ENCODE measurements at places on chromosomes 16 and 17.

DNA sequence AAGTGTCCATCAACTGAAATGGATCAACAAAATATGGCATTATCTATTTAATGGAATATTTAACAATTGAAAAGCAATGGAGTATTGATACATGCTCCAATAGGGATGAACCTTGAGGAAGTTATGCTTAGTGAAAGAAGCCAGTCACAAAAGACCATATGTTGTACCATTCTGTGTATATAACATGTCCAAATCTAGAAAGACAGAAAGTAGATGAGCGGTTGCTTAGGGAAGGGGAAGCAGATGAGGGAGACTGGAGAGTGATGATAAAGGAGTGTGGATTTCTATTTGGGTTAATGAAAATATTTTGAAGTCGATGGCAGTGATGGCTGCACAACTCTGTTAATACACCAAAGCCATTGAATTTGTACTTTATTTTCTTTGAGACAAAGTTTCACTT lies 8.5 kb upstream of the ERN1 start:
- DNase-seq, result no peak

GRCh38 chr16:49665482-49666230 lies 190.3 kb downstream of the ZNF423 start:
- DNase-seq, result no peak

- DNase-seq, result no peak
Measured at GRCh38 chr17:32852811-32853210, 24.1 kb downstream of the MYO1D start.

DNA sequence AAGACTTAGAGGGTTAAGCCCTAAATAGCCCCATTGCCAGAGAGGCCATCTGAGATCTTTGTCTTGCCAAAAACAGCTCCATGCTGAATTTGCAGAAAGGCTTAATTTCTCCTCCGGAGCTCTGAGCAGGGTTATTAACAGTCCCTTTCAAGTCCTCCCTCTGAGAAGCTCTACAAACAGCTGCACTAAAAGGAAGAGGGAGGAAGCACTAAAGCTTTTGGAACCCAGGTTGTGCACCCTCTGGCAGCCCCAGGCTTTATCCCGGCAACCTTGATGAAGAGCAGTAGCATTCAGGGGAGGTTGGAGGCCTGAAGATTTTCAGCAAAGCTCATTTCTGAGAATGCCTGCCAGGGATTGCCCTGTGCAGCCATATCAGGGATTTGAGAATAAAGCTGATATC lies 554.7 kb downstream of the RBFOX1 start:
- DNase-seq, result no peak

DNA sequence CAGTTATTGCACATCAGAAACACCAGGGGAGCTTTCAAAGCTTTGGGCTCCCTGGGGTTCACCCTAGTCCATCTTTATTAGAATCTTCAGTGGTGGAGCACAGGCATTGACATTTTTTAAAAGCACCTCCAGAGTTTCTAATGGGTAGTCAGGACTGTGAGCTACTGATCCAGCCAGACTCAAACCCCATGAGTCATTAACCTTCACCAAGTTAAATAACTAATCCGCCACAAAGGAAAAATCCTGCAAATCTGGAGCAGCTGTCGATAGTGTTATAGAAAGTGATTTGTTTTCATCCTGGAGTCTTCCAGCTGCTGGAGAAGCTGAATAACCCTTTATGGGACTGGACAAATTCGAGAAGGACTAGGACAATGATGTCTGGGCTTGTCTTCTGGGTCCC lies 93.2 kb upstream of the PIRT start:
- DNase-seq, result no peak

GRCh38 chr17:2092253-2092652 lies 37.4 kb downstream of the HIC1 start:
- no peak for DNase-seq

DNA sequence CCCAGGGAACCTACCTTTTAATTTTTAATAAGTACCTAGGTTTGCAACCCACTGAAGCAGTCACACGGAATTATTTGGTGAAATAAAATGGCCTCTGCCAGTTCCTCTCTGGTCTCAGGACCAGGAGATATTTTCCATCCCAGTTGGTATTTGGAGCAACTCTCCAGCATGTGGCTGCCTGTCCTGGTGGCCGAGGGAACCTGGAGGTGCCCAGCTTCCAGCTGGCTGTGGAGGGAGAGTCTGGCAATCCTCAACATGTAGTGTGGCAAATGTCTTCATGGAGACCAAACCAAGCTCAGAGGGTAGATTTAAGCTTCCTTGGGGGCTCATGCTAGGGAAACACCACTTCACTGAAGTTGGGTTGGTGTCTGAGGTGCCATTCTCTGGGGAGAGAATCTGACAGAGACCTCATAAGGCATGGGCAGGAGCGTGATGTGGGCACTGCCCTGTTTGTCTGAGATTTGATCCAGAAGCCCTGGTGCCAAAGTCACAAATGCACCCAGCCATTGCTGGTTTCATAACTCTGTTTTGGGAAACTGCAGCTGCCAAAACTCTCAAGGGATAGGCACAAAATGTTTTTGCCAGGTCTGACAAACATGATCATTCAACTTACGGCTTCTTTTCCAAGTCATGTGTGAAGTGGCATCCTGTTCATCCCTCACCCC lies 2.8 kb downstream of the MT1X start:
- DNase-seq, result no peak

- no peak for DNase-seq
Measured at GRCh38 chr16:11276896-11277593, 765 bp upstream of the PRM2 start.

- no peak for DNase-seq
Measured at GRCh38 chr16:31269541-31269940, 9.8 kb downstream of the ITGAM start.

GRCh38 chr17:76968707-76969597 lies 100.7 kb downstream of the MGAT5B start:
- DNase-seq, result peak; percentile 58

DNA sequence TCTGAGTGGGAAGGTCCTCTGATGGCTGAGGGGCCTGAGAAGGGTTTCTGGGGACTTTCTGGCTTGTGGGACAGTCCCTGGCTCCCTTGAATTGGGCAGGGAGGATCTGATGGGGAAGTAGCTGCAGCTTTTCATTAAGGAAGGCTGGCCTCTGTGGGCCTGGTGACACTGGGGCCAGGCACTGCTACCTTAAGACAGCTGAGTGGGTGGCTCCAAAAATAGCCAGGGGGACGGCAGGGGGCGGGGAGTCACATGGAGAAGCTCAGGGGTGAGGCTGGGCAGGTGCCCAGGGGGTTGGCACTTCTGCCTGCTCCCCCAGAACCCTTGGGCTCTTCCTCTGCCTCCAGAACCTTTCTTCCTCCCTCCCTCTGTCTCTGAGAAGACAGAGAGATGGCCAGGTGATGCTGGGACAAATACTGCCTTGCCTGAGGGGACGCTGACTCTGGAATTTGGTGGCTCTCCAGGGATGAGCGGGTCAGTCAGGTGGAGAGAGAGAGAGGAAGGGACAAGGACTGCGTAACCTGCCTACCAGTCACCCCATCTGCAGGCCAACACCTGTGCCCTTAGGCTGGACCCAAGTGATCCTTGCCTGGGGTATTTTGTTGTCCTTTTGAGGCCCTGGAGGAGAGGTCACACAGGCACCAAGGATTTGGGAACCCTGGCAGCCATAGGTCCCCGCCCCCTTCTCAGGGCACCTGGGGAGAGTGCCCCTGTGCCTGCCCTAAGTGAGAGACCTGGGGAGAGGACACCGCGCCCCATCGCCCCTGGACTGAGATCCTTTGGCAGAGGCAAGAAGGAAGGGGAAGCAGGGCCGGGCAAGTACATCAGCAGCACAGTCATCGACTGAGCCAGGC lies 1.7 kb upstream of the SGCA start:
- DNase-seq, result no peak

GRCh38 chr17:82502207-82502606 lies 17.3 kb upstream of the FOXK2 start:
- DNase-seq, result no peak

DNA sequence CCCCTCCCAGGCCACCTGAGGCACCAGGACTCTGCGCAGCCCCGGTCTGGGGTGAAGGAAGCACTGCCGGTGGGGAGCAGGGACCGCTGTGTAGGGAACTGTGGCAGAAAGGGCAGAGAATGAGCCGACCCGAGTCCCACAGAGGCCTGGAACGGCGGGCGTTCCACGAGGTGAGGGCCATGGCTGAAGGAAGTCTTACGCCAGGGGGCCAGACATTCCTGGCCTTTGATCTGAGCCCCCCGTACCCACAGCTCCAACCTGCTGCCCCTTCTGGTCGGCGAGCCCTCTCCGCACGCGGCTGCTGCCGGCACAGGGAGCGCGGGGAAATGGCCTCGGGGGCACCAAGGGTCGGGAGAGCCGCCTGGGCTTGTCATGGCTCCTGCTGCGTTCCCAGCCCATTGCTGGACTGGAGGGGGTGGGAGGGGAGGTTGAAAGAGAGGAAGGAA lies 1.4 kb upstream of the WNT3 start:
- no peak for DNase-seq

DNA sequence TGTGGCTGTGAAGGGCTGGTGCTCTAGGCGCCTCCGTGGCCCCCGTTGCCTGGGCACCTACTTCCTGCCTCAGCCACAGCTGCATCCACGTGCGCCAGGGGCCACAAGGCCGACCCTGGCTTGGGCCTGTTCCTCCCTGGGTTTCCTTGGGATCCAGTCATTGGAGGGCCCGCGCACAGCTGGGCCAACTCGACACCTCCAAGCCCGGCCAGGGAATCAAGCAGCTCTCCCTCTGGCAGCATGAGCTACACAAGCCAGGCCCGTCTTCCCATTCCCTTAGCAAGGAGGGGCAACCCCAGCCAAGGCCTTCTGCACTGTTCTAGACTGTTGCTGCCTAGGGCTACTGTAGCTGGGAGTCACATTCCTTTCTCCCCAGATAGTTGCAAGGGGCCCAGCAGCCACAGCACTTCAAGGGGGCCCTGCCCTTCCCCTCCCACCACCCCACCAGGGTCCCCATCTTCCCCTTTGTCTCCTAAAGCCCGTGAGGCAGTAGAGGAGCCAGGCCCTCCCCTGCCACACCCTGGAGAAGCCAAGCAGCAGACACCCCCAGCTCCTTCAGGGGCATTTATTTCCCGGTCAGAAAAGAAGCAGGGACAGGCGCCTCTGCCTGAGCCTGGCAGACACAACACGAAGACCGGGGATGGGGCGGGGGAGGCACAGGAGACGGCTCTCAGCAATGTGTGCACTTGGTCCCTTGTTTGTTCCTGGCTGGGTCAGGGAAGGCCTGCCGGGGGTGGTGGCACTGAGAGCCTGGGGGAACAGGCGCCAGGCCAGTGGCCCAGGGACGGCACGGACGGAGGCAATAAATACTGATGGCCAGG lies 3.8 kb downstream of the ARHGDIA start:
- no peak for DNase-seq

GRCh38 chr17:80984749-80985148 lies 6.9 kb upstream of the CHMP6 start:
- DNase-seq, result no peak

DNA sequence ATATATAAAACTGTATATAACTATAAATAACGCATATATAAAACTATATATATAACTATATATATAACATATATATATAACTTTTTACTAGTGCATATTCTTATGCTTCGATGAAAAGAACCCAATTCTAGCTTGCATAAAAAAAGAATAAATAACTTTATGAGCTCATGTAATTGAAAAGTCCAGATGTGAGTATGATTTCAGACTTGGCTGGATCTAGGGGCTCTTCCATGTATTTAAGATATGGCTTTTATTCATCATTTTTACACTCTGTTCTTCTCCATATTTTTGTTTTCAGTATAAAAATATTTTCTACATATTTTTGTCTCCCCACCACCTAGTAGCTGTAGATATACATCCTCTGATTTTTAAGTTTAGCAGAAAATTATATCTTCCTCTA lies 417.5 kb downstream of the CDH11 start:
- no peak for DNase-seq

- DNase-seq, result peak; percentile 58
Measured at GRCh38 chr17:48954300-48954755, 9.7 kb upstream of the SNF8 start.

GRCh38 chr17:58640202-58640601 lies 51.6 kb downstream of the TEX14 start:
- DNase-seq, result no peak

DNA sequence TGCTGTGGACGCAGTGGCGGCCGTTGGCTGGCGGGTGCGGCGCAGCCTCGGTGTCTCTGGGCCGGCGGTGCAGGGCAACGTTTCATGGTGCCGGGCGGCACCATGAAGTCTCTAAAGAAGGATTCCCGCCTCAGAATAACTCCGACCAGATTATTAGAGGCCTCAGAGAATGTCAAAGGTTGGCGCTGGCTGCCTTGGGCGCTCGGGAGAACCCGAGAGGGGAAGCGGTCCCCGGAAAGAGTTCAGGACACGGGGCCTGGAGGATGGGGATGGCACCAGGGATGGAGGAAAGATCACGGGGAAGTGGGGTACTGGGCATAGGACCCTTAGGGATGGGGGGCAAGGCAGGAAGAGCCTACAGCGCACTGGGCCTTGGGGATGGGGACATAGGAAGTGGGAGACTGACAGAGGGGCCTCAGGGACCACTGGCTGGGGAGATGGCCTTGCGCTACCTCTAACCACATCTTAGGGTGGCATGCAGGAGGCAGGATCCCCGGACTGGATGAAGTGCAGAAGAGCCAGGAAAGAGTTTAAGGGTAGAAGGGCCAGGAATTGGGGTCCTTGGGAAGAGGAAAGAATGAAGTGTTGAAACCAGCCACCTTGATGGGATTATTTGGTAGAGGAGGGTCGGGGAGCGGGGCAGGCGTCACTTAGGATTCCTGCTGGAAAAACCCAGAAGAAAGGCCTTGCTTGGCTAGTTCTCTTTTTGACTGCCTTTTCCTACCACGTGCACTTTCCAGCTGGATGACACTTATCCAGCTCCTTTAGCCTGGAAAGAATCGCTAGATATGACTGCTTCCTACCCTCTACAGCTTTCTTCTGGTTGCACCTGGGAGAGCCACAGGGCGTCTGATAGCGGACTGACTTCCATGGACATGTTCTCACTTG lies 578 bp downstream of the MYCBPAP start:
- no peak for DNase-seq

DNA sequence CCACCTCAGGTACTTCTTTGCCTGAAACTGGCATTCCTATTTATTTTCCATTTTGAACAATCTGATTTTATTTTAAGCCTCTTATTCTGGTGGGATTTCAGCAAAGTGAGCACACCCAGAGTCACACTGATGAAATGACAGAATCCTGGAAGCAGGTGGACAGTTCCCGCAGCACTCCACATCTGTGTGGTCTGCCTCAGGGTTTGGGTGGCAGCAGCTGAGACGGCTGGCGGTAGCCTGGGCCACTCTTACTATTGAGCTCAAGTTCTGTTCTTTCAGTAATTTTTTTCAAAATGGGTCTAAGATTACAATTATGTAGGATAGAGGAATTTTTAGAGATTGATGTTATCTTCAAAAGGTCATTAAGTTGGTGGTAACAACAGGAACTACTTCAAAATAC lies 32.5 kb upstream of the ENDOV start:
- no peak for DNase-seq

DNA sequence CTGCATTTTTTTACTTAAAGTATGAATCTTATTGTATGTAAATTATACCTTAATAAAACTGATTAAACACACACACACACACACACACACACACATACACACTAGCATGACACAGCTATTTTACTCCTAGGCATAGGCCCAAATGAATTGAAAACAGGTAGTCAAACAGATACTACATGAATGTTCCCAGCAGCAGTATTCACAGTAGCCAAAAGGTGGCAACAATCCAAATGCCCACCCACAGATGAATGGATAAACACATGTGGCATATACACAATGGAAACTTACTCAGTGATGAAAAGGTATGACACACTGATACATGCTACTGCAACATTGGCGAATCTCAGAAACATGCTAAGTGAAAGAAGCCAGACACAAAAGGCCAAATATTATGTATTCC lies 223.5 kb downstream of the CYB561 start:
- DNase-seq, result no peak

Measured in HEK293T (cell line).